NCI-H2029 treated with DMSO at 0.1 percent for 48 hours (cell line): ENCODE measurements at places on chromosomes 7 and 10.

GRCh38 chr7:38241071-38241470 is 32.4 kb downstream of the TARP start:
- no peak for DNase-seq

DNA sequence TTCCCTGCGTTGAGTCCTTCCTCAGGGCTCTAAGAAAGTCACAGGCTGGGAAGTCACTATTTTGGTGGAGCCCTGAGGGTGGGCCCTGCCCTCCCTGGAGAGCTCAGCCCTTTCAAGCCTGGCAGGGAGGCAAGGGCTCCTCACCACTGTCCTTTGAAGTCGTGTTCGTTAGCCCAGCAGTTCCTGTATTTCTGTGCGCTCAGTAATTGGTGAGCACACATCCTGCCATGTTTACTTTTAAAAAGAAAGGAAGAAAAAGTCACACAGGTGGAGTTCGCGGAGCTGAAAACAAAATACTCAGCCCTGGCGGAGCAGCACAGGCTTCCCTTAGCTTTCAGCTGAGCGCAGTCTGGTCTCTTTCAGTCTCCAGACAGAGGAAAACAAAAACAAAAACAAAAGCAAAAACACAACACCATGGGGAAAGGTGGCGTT is 37.1 kb downstream of the PRKCQ start:
- DNase-seq, result no peak

GRCh38 chr10:4333459-4333894 is 492.5 kb upstream of the AKR1E2 start:
- no peak for DNase-seq

DNA sequence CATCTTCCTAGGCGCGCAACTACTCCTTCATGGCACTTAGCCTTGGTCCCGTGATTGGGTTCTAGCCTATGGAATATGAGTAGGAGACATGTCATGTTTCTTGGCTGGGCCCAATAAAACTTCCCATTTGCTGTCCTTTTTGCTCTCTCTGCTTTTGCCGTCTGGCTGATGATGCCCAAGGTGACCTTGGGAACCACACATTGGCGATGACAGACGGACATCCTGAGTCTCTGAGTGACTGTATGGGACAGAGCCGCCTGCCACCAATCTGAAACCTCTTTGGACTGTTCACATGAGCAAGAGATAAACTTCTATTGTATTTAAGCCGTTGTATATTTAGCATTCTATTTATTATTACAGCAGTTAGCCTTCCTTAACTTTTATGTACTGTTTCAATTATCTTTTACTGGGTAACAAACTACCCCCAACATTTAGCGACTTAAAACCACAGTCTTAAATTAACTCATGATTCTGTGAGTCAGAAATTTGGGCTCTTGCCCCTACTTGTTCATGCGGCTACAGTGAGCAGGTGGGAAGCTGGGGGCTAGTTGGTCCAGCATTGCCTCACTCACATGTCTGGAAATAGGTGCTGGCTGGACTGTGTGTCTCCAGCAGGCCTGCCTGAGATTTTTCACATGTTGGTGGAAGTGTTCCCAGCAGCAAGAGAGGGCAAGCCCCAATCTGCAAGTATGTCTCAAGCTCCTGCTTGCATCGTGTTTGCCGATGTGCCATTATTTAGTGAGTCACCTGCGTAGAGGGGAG is 71.7 kb downstream of the NOD1 start:
- no peak for DNase-seq

- no peak for DNase-seq
These were observed 374.6 kb upstream of the ADARB2 start for GRCh38 chr10:2111965-2112364.

DNA sequence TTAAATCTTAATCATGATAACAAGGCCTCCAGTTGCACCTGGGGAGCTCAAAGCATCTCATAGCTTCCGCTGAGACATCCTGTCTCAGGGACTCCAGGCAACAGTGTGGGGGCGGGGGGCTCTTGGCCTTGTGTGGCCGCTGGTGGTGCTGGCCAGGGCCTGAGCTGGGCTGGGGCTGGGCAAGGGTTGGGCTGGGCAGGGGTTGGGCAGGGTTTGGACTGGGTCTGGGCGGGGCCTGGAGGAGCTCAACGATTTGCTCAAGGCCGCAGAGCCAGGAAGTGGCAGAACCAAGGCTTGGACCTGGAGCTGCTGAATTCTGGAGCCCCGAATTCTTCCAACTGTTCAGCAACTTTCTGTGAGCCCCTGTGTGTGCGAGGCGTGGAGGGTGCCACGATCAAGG is 37.9 kb upstream of the PSMG3 start:
- no peak for DNase-seq

GRCh38 chr7:77765481-77765880 is 32.8 kb downstream of the TMEM60 start:
- DNase-seq, result no peak

- no peak for DNase-seq
These were observed 13.9 kb downstream of the CROT start for GRCh38 chr7:87359366-87359765.

DNA sequence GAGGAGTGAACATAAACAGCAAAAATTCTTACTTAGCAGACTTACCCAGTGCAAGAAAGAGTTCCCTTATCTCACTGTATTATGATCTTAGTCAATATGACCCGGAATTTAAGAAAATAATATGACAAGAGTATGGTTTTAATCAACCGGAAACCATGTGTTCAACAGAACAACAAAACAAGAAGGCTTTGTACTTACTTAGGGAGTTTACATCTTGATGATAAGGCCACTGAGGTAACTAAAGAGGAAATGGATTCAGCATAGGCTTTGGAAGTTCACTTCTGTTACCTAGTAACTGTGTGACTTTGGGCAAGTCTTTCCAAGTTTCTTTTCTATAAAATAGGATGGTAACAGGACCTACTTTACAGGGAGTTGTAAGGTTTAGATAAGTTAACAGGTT is 7.4 kb upstream of the FAS start:
- DNase-seq, result no peak

- DNase-seq, result no peak
These were observed 92.8 kb downstream of the CD36 start for GRCh38 chr7:80731281-80731680.

DNA sequence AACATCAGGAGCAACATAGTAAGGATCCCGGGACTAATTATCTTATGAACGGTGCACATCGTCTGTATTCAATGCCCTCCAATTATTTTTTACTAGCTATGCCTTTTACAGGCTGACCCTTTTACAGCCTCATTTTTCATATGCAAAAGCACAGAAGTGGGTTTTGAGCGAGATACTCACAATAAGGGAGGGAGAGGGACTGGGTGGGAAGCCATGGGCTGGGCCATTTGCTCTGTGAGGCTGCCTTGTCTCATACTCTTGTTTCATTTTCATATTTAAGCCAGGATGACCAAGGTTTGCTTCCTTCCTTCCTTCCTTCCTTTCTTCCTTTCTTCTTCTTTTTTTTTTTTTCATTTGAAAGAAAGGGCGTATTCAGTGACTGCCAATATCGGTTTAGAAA is 259.3 kb downstream of the TRIL start:
- no peak for DNase-seq

DNA sequence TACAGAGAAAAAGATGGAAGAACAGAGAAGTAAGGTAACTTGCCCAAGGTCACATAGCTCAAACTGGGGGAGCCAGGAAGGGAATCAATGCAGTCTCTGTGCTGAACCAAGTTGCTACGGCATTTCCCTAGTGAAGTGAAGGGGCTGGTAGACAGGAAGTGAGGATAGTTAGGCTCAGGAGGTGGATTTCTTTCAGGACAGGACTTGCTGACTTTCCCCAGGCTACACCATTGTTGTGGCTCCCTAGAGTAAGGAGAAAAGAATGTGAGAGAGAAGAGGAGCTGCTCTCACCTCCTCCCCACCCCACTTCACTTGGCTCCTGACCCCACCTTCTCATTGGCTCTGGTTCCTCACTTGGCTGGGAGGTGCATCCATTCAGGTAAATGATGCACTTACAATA is 316.9 kb downstream of the INHBA start:
- no peak for DNase-seq

- peak; percentile 3 for DNase-seq
These were observed at the start of gene MASTL for GRCh38 chr10:27155066-27155754. TSS of gene MASTL (plus strand) at chr10:27155352. CDS start at chr10:27155427, 75 bp downstream.

DNA sequence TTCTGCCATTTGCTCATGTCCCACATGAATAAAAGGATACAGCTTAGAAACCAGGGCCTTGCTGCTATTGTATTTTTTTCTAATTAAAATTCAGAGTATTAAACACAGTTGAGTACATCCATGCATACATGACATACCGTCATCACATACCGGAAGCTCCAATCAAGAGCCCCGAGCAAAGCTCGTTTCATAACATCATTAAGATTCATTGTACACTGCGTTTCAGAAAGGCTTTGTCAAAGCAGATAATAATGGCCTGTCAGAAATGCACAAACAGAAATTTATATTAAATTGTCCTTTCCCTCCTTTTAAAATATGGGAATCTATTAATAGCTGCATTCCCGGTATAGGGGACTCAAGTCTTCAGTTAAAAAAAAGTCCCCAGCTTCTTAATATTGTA is 103.4 kb downstream of the PRTFDC1 start:
- DNase-seq, result no peak

DNA sequence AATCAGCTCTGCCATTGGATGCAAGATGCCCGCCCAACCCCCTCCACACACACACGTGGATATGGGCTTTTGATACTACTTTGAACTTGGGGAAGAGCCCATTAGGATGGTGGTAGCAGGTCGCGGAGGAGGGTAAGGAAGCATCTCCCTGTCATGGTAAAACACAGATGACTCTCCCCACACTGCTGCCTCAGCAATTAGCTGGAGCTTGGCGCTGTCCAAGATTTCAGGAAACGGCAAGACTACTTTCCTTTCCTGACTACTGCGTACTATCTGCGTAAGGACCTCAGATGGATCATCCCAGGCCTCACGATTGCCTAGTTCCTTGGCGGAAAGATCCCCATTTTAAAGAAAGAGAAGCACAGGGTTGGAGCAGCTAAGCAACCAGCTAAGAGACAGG is 134.3 kb downstream of the C10orf90 start:
- no peak for DNase-seq

GRCh38 chr10:52879091-52879807 is 106.7 kb upstream of the MBL2 start:
- no peak for DNase-seq

DNA sequence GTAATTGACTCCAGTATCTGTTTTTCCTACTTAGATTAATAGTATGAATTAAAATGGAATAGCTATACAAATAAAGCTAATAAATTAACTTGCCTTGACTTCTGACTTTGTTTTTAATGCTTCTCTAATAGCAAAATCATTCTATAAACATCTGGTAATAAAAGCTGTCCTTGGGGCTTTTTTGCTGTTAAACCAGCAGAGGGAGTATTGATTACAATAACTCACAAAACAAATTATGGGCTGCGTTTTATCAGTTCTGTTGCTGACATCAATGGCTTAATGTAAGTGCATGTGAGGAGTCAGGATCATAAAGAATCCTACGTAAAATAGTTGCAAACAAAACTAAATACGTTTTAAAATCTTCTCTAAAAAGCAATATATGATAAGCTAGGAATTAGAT is 667.8 kb downstream of the PCDH15 start:
- no peak for DNase-seq

- no peak for DNase-seq
These were observed 271.0 kb downstream of the MTERF1 start for GRCh38 chr7:91609525-91609924.
